ENCODE measurements at places on chromosomes 12 and 14.

DNA sequence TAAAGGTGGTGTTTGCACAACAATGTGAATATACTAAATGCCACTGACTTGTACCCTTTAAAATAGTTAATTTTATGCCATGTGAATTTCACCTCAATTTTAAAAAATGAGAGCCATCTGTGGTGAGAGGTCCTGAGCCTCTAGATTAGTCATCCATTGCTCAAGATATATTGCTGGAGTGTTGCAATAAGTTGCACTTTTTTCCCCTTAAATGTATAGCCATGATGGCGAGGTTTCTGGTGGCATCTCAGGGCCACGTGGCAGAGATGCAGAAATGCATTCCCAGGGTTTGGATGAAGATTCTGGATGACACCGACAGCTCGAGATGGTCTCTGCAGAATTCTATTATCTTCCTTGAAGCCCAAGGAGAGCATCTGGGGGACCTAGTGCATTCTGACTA lies 153.7 kb downstream of the AACS start:
- DNase-seq = no peak

GRCh38 chr12:120678572-120678971 lies 8.4 kb upstream of the MLEC start:
- DNase-seq = no peak

GRCh38 chr14:38079886-38080285 lies 127.8 kb upstream of the SSTR1 start:
- DNase-seq = no peak

- DNase-seq = no peak
Observed at GRCh38 chr12:15672671-15673270, 116.4 kb downstream of the EPS8 start.

DNA sequence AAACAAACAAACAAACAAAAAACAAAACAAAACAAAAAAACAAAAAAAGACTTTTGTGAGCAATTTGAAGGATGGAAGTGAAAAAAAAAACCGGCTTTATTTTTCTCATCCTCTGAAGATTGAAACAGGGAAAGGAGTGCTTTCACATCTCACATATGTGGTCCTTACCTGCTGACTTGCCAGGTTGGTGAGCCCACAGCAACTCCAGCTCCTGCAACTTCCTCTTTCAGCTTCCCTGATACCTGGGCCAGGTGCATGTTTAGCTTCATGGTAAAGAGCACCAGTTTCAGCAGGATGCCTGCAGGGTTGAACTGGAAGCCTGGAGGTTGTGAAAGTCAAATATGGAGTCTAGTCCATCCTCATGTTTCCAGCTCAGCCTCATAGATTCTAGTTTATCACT lies 221.2 kb upstream of the OTX2 start:
- no peak for DNase-seq

GRCh38 chr14:95496690-95497259 lies 19.7 kb downstream of the SYNE3 start:
- no peak for DNase-seq

GRCh38 chr12:93163260-93164036 lies 214.3 kb upstream of the NUDT4 start:
- no peak for DNase-seq

DNA sequence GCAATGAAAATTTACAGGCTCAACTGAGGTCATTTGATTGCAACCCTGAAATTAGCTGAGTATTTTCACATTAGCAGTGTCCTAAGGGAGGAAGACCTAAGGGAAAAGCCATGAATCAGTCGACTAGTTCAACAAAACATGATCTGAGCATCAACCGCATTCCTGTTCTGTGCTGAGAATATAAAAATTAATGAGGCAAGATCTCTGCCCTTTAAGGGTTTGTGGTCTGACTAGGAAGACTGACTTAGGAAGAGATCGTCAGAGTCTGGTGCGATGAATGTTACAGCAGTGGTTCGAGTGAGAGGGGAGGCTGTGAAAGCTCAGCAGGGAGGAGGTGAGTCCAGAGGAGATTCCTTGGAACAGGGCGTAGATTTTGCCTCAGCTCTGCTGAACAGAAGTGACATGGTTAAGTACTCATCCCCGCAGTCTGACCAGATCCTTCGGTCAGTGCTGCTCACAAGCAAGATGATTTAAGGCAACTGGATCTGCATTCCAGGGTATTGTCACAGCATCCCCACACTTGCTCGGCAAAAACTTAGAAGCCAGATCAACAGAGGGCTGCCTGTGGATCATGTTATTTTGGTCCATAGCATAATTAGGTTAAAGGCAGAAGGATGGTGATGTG lies 49.6 kb downstream of the BMAL2 start:
- DNase-seq = no peak

GRCh38 chr12:69457433-69457832 lies 12.8 kb upstream of the FRS2 start:
- DNase-seq = no peak

All from CD4-positive, alpha-beta T cell treated with Interleukin-12 subunit alpha and Interleukin-12 subunit beta, for 1 hour (primary cell).